ENCODE measurements at places on chromosomes 13 and 19. TPM values are rescaled to one million over a fixed set of nuclear protein-coding genes. Genes with fewer than 3 reads are reported as not detected.

Gene ATP1A3
- total RNA-seq: not detected

Gene ZNF222
- total RNA-seq: 7.9 TPM

Gene SPC24
- 8.9 TPM for total RNA-seq

Gene RFXAP
- 3.8 TPM for total RNA-seq

Gene ZNF429
- total RNA-seq: 7.5 TPM

Gene FLT3LG
- total RNA-seq: 5.4 TPM

Gene GPR12
- 0.41 TPM for total RNA-seq

Gene SMIM44
- total RNA-seq: not detected

Gene CCDC122
- total RNA-seq: 1.1 TPM

Gene SIAH3
- total RNA-seq: not detected

Gene KLK3
- not detected for total RNA-seq

Gene PALM
- 198 TPM for total RNA-seq

Gene CRB3
- total RNA-seq: not detected

Gene PEAK3
- total RNA-seq: not detected

All from fibroblast of the aortic adventitia (primary cell).